Activated naive CD4-positive, alpha-beta T cell treated with anti-CD3 and anti-CD28 coated beads, Interleukin-2, amount 10 ng/mL, durations not matched to agents 7 days and 5 days (primary cell): ENCODE measurements at places on chromosomes 5 and 9.
A peak's percentile ranks its signal among the peaks of the same experiment; 100 is the strongest.

GRCh38 chr9:82894961-82895821 is 167.8 kb downstream of the RASEF start:
- no peak for DNase-seq

GRCh38 chr9:101509572-101509971 is 24.1 kb upstream of the RNF20 start:
- DNase-seq = no peak

DNA sequence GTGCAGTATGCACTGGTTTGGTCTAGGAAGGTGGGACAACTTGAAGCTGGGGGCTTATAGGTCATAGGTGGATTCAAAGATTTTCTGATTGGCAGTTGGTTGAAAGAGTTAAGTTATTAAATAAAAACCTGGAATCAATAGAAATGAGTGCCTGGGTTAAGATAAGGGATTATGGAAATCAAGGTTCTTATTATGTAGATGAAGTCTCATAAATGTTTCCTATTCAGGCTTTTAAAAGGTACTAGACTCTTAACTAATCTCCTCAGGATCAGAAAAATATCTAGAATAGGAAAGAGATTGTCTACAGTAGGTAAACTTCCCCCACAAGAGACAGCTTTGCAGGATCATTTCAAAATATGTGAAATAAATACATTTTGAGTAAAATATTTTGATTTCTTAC is 163.3 kb upstream of the FBN2 start:
- DNase-seq = no peak

GRCh38 chr9:79512251-79512650 is 59.5 kb upstream of the TLE4 start:
- no peak for DNase-seq

GRCh38 chr9:114261026-114261425 is 61.9 kb upstream of the ORM1 start:
- DNase-seq = no peak

- DNase-seq = no peak
Observed at GRCh38 chr5:16913187-16914107, 22.6 kb downstream of the MYO10 start.

GRCh38 chr9:88664773-88665172 is 129.8 kb downstream of the NXNL2 start:
- DNase-seq = no peak

DNA sequence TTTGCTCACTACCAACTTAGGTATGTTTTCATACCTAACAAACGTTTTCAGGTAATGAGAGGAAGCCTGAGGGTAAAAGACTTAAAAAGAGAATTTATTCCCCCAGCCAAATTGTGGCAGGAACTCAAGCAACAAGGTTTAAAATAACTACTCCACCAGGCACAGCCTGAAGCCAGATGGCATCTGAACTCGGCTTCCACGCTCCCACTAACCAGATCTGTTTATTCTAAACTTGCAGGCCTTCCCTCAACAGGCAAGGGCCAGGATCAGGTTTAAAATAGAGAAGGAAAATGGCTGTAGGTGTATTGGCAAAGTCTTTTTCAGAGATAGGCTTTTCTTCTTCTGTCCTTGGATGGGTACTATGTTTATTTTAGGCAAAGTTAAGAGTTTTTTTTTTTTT is 89.4 kb downstream of the OTULIN start:
- no peak for DNase-seq

GRCh38 chr9:38289866-38290245 is 102.6 kb upstream of the ALDH1B1 start:
- DNase-seq = no peak

DNA sequence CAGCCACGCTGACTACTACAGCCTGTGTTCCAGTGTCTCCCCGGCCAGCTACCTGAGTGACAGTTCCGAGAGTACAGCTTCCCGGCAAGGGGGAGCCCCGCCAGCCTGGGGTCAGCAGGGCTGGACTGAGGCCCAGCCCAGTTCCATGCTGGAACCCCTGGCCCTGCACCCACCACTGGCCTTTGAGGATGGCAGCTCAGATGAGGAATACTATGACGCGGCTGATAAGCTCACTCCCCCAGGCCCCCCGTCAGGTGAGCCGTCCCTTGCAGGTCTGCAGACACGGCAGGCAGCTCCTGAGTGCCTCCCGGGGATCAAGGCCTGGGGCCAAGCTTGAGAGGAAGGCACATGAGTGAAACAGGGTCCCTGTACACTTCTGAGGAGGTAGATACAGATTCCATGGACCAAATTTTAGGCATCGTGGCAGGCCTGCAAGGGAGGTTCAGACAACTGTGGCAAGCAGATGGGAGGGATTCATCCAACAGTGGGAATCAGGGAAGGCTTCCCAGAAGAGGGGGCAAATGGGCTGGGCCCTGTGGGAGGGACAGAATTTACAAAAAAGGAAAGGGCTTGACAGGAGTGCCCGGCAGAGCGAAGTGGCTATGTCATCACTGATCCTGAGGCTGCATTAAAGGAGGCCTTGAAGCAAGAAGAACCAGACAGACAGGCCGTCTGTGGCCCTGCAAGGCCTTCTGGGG is 12.8 kb upstream of the TRMT10B start:
- DNase-seq = no peak

- no peak for DNase-seq
Observed at GRCh38 chr5:112087222-112087621, 330.2 kb upstream of the NREP start.

GRCh38 chr9:79215821-79216220 is 355.9 kb upstream of the TLE4 start:
- DNase-seq = no peak

DNA sequence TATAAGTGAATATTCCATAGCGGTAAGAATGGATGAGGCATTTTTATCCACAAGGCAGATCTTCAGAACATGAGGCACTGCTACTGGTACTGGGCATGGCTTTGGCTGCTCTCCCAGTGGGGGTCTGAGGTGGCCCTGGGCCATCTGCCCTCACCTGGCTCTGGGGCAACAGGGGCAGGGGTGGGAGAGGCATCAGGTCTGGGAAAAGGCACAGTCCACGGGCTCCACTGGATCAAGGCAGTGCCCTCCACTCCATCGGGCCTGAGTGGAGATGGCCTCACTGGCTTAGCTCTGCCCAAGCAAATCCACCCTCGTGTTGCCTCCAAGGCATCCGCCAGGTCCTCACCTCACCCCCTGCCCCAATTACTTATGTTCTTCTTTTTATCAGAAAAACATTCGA is 10.9 kb upstream of the NKD2 start:
- DNase-seq = peak; percentile 18

DNA sequence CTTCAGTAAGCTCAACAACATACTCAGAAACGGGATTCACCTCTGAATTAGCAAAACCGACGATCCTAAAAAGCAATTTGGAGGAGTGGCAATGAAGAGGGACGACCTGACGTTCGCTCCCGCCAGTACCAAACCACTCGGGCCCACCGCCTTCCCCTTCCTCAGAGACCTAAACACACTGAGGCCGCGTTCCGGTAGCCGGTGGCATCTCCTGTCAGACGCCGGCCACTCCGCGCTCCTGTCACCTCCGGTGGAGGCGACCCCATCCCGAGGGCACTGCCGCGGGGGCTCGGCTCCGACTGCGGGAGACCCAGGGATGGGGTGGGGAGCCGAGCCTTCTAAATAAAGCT is 617 bp downstream of the PPP6C start:
- peak; percentile 61 for DNase-seq

DNA sequence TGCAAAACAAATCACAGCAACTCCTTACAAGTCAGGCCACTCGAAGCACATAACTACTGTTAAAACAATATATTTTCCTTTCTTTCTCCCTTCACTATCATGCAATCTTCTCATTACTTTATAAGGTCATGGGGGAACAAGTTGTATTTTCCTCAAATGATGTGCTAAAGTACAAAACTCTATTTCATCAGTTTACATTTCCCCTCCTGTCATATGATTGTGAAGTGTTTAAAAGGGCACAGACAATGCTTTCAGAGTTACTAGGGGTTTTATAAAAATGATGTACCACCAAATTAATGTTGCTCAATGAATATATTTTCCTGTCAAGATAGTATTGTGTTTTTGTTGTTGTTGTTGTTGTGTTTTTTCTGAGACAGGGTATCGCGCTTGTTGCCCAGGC is 34.1 kb downstream of the MAPKAP1 start:
- DNase-seq = no peak

- DNase-seq = no peak
Observed at GRCh38 chr5:154972476-154973080, 31.7 kb downstream of the MRPL22 start.

- no peak for DNase-seq
Observed at GRCh38 chr5:6396836-6397535, 18.6 kb upstream of the MED10 start.

DNA sequence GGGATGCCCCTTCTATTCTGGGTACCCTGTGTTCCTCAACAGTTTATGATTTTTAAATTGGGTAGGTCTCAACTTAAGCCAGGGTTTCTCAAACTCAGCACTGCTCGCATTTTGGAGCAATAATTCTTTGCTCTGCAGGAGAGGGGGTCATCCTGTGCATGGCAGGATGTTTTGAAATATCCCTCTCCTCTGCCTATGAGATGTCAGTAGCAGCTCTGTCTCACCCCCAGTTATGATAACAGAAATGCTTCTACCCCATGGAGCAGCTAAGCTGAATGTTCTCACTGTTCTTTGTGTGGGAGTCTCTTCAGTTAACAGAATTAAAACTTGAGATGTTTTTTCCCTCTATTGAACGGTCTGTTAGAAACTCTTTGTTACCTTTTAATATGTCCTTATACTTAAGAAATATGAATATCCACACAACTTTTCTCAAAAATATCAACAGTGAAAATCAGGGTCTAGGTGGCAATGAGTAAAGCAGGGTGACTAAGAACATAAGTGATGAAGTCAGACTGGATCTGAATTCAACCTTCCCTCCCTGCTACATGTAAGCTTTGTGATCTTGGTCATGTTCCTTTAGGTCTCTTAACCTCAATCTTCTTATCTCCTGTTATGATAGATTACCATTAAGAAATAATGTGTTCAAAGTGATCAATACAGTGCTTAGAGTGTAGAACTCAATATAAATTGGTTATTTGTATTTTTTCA is 89.0 kb downstream of the CAMK4 start:
- DNase-seq = no peak

DNA sequence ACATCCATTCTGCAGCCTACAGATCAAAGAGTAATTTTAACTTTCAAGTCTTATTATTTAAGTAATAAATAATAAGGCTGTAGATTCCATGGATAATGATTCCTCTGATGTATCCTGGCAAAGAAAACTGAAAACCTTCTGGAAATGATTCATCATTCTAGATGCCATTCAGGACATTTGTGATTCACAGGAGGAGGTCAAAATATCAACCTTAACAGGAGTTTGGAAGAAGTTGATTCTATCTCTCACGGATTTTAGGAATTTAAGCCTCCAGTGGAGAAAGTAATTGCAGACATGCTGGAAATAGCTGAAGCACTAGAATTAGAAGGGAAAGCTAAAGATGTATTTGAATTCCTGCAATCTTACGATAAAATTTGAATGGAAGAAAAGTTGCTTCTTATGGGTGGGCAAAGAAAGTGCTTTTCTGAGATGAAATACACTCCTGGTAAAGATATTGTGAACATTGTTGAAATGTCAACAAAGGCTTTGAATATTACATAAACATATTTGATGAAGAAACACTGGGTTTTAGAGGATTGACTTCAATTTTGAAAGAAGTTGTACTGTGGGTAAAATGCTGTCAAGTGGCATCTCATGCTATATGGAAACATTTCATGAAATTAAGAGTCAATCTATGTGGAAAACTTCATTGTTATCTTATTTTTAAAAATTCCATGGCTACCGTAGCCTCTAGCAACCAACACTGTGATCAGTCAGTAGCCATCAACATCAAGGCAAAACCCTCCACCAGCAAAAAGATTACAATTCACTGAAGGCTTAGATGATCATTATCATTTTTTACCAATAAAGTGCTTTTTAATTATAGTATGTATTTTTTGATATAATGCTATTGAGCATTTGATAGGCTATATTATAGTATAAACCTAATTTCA is 1141.0 kb downstream of the CDH12 start:
- DNase-seq = no peak

- no peak for DNase-seq
Observed at GRCh38 chr9:125435776-125436612, 174.4 kb downstream of the GAPVD1 start.

- DNase-seq = no peak
Observed at GRCh38 chr5:124918618-124919017, 172.2 kb upstream of the ZNF608 start.

DNA sequence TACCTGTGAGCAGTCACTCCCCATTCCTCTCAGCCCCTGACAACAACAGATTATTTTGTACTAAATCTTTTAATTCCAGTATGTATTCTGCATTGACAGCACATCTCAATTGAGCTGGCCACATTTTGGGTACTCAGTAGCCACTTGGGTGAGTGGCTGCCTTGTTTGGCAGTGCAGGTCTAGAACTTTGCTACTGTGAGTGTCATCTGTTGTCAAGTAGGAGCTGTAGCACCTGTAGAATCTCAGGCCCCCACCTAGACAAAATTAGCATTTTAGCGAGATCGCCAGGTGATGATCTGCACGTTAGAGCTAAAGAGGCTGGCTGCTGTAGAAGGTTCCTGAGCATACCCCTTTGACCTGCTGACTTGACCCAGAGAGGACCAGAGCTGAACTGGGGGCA is 44.4 kb upstream of the CPEB4 start:
- no peak for DNase-seq
